Stomach (tissue), 19 donors: ENCODE measurements at places on chromosomes 16 and 17.

GRCh38 chr16:965487-965886 lies 5.3 kb downstream of the LMF1 start:
- H3K36me3 ChIP-seq, result peaks cover 17% of the 10 kb centered on the region
- no peaks in the 10 kb centered on the region for H3K27me3 ChIP-seq
- no peak for DNase-seq
- H3K4me3 ChIP-seq, result no peak overlapping the region
- peaks cover 28% of the 10 kb centered on the region for H3K4me1 ChIP-seq

- no peak for DNase-seq
- H3K4me3 ChIP-seq, result no peak overlapping the region
- no peaks in the 10 kb centered on the region for H3K36me3 ChIP-seq
- H3K27ac ChIP-seq, result no peak overlapping the region
These were observed 12.0 kb downstream of the SP2 start for GRCh38 chr17:47907932-47908562.

DNA sequence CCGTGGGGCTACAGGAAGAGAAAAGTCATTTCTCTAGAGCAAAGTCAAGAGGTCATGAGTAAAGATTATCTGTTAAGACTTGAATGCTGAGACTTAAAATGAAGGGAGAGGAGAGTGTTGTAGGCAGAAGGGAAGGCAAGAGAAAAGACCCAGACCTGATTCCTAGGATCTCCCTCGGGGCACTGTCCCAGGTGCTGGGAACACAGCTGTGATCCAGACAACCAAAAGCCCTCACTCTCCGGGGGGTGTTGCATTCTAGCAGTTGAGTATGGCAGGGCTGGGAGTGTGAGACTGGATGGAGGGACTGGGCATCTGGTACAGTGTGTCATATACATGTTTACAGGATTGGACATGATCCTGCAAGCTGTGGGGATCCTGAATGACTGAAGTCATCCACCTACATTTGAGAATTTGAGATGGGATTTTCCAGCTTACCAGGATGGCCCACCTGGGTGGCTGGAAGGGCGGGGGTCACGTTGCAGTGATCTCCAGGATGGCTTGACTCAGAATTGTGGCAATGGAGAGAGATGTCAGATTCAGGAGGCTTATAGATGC lies 29.1 kb downstream of the ARSG start:
- H3K4me1 ChIP-seq, result no peaks in the 10 kb centered on the region
- no peak overlapping the region for H3K4me3 ChIP-seq
- H3K27ac ChIP-seq, result no peak overlapping the region
- DNase-seq, result no peak
- no peaks in the 10 kb centered on the region for H3K27me3 ChIP-seq

- H3K36me3 ChIP-seq, result no peaks in the 10 kb centered on the region
- DNase-seq, result no peak
- no peaks in the 10 kb centered on the region for H3K4me1 ChIP-seq
These were observed 32.8 kb upstream of the ABCC12 start for GRCh38 chr16:48188449-48189102.
